Stimulated activated CD8-positive, alpha-beta memory T cell treated with anti-CD3 and anti-CD28 coated beads, Interleukin-7, amount 100 ng/mL, for 1 hour (primary cell): ENCODE measurements at places on chromosomes 1 and 21.

DNA sequence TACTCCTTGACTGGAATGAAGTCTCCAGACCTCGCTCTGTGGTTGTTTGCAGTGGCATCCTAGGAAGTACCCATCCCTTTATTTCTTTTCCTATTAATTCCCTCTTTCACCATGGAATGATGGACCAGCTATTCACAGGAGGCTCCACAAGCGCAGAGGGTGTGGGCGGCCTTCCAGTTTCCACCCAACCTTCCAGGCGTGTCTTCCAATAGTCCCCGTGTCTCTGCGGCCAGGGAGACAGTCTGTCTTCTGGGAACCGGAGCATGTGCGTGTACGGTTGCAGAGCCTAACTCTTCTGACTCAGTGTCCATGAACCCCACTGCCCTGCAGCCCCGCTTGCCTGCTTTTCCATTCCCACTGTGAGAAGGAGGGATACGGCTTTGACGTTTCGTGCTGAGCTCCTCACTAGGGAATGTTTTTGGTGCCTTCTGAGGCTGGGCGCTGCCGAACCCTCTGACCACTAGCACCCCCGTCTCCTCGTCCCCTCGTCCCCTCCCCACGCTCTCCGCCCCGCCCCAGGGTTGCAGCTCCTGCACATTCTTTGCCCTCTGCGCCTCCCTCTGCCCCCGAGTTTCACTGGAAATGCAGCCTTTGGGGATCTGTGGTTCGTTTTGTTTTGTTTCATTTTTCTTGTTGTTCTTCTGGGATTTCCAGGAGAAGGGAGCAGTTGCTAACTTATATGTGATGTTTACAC lies 26.3 kb upstream of the FAM3B start:
- no peak for DNase-seq

DNA sequence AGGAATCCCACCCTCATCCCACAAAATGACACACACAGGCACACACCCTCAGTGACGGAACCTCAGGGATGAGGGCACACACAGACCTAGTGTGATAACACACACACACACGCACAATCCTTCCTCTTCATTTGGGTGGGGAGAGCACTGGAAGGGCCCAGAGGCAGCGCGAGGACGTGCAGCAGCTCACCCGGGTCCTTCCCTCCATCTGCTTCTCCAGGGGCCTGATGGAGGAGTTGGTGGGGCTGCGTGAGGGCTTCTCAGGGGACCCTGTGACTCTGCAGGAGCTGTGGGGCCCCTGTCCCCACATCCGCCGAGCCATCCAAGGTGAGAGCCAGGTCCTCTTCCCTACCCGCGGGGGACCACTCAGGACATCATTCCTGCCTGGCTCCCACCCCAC lies 557 bp downstream of the CLCNKA start:
- no peak for DNase-seq

DNA sequence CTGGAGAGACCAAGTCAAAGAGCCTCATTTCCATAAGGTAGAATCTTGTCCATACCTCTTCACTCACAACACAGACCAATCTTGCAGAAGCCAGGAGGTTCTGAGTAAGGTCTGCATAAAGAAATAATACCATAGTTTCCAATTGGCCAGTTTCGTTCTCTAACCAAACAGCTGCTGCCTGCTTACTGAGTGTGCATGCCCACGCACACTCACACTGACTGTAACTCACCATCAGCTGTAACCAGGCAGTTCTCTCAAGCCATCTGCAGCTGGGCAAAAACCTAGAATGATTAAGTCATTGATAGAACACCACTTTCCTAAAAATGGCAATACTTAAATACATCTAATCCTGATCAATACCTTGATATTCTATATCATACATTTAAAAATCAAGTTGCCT lies 106.6 kb upstream of the VAV3 start:
- DNase-seq: no peak

- DNase-seq: no peak
Observed at GRCh38 chr1:189269011-189269410, 1208.7 kb downstream of the BRINP3 start.

GRCh38 chr1:107048241-107048640 lies 8.2 kb upstream of the PRMT6 start:
- DNase-seq: no peak

DNA sequence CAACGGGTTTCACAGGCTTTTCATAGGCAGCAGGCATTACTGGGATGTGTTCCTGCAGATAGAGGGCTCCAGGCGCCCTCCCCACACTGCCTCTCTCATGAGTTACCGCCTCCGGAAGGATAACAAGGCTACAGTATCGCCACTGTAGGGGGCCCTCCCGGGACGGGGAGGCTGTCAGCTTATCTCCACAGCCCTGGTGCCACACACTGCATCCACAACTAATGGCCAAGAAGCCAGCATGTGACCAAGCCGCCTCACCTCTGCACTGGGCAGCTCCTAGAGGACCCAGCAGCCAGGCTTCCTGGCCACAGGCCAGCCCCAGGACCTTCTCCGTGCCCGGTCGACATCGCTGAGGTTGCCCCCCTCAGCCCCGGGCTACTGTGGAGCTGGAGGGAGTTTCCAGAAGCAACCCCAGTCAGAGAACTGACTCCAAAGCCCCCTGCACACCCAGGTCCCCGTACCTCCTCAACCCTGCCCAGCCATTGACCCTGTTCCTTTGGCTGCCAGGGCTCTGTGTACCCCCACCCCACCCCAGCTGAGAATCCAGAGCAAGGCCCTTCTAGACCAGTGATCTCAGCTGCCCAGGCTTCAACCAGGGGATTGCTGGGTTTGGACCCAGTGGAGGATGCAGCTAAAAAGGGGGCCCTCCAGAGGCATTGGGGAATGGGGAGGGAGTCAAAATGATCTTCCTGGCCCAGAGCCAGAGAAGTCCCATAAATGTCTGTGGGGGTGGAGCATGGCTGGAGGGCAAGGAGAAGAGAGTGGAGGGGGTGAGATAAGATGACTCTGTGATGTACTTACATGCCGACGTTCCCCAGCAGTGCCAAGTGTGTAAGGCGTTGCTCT lies 45.0 kb downstream of the NEK2 start:
- DNase-seq: no peak

DNA sequence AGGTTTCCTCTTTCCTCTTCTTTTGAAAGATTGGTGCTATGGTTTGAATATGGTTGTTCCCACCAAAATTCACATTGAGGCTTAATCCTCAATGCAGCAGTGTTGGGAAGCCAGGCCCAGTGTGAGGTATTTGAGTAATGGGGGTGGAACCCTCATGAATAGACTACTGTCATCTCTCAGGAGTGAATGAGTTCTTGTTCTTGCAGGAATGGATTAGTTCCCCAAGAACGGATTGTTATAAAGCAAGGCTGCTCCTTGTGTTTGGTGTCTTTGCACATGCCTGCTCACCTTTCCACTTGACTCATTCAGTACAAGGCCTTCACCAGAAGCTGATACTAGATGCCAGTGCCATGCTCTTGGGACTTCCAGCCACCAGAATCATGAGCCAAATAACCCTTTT lies 223.2 kb downstream of the BACH1 start:
- DNase-seq: no peak

- no peak for DNase-seq
Observed at GRCh38 chr21:29265690-29266479, 32.8 kb upstream of the BACH1 start.

DNA sequence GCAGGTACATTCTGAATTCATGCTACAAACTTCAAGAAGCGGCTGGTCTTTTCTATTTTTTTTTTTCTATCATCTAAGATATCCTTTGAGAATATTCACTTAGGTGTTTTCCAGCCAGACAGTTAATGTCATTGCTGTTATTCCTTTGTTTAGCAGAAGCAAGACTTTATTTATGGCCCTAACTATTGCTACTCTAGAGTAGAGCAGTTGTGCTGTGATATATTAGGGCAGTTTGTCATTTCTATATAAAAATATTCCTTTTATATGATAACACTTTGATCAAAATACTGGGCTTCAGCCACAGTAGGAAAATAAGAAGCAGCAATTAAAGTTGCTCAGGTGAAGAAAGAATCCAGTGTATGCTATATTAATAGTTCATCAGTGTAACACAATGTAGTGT lies 959.3 kb downstream of the NCAM2 start:
- DNase-seq: no peak

DNA sequence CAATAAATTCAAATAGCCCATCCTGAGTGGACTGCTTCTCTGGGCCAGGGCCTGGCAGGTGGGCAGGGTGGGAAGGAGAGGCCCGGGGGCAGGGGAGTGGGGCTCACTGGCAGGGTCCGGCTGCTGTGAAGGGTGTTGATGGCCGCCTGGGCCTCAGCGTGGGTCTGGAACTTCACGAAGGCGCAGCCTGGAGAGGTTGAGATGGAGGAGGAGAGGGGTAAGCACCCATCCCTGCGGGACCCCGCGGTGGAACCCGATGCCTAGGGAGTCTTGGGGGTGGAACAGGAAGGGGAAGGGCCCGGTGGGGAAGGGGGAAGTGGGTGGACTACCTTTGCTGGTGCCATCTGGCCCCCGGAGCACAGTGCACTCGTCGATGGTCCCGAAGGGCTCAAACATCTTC lies 7.7 kb downstream of the CELF3 start:
- no peak for DNase-seq

GRCh38 chr1:41369531-41369930 lies 8.3 kb downstream of the FOXO6 start:
- DNase-seq: no peak

DNA sequence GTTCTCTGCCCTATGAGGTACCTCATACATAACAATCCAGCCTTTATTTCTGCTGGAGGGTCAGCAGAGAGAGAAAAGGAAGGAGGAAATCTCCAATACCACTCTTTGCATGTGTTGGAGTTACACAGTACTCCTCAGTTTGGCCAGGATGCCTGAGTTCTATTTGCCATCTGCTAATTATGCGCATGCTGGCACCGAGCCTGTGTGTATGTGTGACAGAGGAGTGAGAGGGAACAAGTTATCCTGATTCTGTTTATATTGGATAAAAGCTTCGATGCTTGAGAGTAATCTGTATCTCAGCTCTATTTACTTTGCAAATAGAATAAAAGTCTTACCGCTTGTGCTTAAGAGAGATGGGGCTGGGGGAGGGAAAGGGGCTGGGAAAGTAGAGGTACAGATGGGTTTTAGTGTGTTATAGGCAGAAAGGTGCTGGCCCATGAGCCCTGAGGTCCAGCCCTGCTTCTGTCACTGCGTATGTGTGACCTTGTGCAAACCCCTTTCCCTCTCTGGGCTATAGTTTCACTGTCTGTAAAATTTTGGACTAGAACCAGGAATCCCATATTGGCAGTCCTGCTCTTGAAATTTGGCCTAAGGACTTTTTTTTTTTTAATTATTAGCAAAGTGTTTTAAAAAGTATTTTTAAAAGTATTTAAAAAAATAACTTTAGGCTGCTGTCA lies 54.5 kb upstream of the PLXNA2 start:
- DNase-seq: no peak

DNA sequence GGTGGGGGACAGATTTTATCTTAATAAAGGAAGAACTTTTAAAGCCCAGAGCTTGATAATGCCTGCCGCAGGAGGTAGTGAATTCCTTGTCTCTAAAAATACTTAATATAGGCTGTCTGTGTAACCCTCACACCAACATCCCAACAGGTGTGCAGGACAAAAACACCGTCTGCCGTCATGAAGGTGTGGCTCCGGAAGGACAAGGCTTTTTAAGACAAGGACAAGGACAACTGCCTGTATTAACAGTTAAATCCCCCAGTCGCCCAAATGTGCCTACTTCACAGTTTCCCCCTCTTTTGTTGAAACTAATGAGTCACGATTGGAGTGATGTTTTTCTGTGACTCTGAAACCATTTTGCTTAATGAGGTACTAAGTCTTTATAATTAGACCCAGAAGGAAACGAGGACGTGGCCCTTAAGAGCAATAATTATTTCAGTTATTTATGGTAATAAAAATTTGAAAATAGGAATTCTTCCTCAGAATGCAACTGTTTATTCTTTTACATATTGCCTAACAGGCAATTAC lies 27.3 kb upstream of the SPATA6 start:
- no peak for DNase-seq

DNA sequence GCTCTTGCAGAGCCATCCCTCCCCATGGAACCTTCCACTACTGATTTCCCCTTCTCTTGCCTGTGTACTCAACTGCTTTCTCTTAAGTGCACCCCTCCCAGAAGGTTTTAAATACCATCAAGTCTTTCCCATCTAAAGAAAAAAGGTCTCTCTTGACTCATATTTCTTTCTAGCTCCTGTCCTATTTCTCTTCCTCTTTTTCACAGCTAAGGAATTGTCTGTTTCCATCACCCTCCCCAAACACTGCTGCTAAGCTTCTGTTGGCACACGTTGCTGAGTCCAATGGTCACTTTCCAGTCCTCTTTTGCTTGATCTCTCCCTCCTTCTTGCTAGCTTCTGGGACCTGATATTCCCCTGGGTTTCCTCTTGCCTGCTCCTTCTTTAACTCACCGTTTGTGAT lies 13.3 kb upstream of the GNL2 start:
- no peak for DNase-seq

- DNase-seq: no peak
Observed at GRCh38 chr1:15038232-15039016, 115.1 kb upstream of the TMEM51 start.

GRCh38 chr1:228830185-228830953 lies 95.1 kb downstream of the RHOU start:
- no peak for DNase-seq

DNA sequence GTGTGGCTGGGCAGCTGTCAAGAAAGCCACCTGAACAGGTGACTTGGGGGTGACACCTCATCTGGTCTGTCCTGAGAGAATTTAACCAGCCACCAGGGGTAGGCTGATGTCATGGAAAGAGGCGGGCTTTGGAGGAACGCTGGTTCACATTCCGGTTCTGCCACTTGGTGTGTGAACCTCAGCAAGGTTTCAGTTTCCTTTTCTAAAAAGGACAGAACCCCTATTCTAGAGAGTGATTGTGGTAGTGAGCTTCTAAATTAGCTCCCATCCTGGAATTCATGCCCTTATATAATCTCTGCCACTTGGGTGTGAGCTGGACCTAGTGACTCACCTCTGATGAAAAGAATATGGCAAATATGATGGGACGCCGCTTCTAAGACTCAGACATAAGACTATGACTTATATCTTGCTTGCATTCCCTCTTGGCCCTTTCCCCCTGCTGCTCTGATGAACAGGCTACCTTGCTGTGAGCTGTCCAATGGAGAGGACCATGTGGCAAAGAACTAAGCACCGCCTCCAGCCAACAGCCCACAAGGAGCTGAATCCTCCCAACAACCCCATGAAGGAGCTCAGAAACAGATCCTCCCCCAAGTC lies 332.1 kb downstream of the RRAGC start:
- no peak for DNase-seq

DNA sequence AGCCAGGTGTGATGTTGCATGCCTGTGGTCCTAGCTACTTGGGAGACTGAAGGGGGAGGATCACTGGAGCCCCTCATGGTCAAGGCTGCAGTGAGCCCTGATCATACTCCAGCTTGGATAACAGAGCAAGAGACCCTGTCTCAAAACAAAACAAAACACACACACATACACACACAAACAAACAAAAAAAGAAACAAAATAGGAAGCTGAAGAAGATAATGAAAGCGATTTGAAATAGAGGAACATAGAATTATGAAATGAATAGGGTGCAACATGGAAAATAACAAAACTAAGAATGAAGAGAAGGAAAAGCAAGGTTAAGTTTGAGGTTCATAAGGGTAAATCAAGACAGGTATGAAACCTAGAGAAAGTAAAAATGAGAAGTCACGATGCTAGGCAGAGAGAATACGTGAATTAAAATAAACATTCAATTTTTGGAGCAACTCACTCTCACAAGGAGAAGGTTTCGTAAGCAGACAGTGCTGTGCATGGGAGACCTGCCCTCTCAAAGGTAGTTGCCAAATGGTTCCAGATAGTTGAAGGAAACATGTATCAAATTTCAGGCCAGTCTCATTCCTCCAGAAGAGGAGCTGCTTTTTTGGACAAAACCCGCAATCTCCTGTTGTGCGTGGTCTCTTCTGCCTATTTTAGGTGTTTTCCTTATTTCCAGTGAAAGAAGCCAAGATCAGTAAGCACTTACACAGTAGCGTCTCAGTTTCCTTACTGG lies 3.3 kb downstream of the CD46 start:
- no peak for DNase-seq

GRCh38 chr1:173454966-173455524 lies 22.1 kb upstream of the PRDX6 start:
- no peak for DNase-seq
